Right lobe of liver (tissue), 6 donors: ENCODE measurements at places on chromosomes 7 and 10. TPM values are rescaled to one million over a fixed set of nuclear protein-coding genes. Genes with fewer than 3 reads are reported as not detected.
A peak's percentile ranks its signal among the peaks of the same experiment; 100 is the strongest.

GRCh38 chr7:83178066-83178465 is 15.4 kb upstream of the PCLO start:
- DNase-seq: no peak

- no peak for DNase-seq
Measured at GRCh38 chr7:68440866-68441265, 1157.4 kb upstream of the AUTS2 start.

DNA sequence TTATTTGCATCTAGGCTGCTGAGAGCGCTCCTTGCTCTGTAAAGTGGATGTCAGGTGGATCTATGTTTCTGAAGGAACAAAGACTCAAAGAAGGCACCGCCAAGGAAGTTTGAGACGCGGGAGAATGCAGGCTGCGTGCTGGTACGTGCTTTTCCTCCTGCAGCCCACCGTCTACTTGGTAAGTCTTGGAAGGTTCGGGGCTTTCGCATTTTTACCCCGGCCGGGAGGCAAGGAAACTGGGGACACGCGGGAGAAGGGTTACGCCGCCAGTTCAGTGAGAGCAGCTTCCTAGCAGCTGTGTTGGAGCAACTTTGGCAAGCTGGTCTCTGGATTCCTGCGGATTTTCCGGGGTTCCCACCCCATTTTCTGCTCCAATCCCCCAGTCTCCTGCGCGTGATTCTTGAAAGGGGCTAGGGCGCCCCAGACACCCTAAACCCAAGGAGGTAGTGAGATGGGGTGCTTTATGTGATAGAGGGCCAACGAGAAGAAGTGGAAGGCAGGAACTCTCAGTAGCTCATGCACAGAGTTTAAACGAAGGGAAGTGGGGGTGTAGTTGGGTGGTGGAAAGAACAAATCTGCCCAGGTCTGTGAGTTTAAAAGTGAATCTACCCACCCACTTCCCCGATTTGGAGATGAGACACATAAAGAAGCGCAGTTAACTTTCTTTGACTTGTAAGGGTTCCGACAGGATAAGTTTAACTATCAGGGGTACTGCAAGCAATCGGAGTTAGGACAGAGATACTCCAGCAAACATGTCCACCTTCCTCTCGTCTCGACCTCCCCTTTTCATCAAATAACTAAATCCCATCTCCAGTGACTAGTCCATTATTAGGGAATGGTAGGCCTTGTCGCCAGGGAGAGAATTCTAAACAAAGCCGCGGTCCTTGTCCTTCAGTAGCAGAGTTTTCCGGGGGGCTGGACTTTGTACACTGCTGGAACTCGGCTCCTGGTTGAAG is 2.5 kb downstream of the NXPH1 start:
- no peak for DNase-seq

DNA sequence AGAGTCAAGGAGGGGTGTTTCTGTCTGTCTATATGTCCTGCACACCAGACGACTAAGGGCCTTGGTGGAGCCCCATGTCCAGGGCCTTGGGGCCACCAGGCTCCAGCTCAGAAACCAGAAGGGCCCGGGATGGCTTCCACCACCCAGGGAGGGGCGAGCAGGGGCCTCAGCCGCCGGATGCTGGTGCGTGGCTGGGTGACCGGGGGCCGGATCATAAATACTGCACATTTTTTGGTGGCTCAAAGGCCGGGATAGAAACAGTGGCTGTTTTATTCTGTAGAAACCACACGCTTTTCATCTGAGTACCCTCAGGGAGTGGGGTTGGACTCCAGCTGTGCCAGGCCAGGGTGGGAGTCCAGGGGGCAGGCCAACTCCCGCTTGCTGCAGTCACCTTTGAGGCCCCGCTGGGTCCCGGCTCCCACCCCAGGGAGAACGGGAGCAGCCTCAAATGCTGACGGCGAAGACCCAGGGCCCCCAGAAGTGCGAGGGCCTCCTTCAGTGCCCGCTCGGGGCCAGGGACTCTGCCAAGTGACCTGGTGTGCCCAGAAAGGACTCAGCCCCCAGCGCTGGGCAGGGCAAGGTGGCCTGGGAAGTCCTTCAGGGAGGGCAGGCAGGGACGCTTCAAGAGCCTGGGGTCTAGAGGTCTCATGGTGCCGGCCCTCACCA is 28.2 kb downstream of the PDGFA start:
- peak; percentile 49 for DNase-seq

GRCh38 chr7:122403113-122403512 is 98.6 kb upstream of the FEZF1 start:
- no peak for DNase-seq

CLDN12 gene
- total RNA-seq: 49.3 TPM

COL26A1 gene
- 3.7 TPM for total RNA-seq

GRCh38 chr10:60848126-60848525 is 69.8 kb downstream of the CDK1 start:
- DNase-seq: no peak

DNA sequence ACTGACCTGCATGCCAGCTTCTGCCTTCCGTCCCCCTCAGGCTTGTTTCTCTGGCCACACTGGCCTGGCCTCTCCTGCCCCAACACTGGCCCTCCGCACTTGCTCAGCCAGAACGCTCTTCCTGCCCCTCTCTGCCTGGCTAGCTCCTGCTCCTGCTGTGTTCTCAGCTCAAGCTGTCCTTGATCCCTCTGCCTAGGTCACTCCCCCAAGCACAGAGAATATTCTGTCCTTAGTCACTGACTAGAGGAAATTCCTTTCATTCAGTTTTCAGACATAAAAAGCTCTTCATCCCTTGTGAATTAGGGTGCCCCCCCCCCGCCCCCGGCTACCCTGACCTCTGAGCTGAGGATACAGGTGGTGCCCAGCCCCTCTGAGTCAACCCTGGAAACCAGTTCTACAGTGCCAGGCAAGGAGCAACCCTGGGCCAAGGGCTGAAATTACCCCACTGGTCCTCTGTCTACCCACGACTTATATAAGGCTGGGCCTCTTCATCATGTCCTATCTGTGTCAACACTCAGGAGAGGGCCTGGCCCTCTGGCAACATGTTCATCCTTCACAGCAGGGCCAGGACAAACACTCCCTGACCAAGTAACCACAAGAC is 6.6 kb upstream of the SGPL1 start:
- no peak for DNase-seq

GNGT1 gene
- not detected for total RNA-seq

- no peak for DNase-seq
Measured at GRCh38 chr10:106582291-106582690, 582.2 kb downstream of the SORCS1 start.

KIF11 gene
- total RNA-seq: 1.4 TPM

NFE2L3 gene
- 0.13 TPM for total RNA-seq

DNA sequence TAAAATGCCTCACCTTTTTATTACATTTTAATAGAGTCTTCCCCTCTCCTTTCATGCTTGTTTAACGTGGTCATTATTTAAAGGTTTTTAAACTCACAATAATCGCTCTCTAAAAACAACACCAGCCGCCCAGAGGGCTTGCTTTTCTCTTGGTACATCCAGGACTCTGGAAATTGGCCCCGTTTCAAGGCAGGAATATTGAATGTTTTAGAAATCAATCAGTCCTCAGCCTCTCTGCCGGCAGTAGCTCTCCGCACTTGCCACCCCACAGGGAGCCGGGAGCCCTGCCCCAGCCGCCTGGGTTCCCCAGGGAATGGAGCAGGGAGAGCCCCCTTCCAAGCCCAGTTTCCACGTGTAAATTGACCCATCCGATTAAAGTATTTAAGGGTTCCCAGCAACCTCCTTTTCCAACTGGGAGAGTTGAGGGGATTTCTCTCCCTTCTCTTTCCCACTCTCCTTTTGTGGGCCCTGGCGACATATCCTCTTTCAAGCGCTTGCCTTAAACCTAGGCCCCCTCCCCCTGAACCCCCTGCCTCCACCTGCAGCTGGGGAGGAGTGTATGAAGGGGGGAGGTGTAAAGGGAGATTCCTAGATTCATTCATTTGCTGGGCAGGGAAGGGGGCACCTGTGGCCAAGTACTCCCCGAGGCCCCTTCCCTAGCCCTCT is 1.9 kb downstream of the FGF8 start:
- DNase-seq: no peak

DNA sequence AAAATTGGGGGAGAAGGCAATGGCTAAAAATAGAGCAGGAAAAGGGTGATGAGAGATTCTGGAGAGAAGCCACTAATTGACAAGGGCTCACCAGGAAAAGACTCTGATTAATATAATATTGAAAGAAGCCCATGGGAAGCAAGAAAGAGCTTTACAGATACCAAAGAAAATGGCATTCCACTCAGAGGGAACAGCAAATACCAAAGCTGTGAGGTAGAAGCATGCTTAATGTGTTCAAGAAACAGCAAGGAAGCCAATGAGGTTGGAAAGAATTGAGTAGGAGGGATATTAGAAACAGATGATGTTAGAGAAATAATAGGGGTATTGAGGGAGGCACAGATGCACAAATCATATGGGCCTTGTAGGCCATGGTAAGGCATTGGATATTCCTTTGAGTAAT is 130.1 kb downstream of the MYO3A start:
- no peak for DNase-seq

CAMK2B gene
- total RNA-seq: 2.9 TPM

GRCh38 chr7:143362131-143363015 is at the start of gene FAM131B:
Gene FAM131B (minus strand): TSS chr7:143362713. CDS start chr7:143362603, 110 bp downstream.
- DNase-seq: no peak

GRCh38 chr7:42217548-42217947 is 19.5 kb downstream of the GLI3 start:
- DNase-seq: no peak

DNA sequence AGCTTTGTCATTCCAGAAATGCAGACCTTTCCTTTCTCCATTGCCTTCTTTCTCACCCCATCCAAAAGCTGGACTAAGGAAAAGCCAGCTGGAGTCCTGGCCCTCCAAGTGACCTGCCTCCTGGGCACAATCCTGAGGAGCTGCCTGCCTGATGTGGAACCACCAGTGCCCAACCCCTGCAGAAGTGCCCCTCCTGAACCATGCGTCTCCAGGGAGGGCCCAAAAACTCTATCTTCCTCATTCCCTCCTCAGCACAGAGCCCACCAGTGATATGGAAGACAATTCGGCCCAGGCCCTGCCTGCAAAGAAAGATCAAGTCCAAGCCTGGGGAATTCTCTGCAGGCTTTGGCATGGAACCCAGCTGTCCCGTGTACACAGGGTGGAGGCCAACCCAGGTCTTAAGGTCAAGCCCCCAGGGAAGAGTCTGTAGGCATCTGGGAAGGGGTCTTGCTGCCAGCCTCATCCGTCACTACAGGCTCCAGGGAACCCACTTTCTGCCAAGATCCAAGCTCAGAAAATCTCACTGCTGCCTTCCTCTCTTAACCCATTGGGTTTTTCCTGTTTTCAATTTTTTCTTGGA is 3.5 kb upstream of the GRID1 start:
- DNase-seq: no peak

DNA sequence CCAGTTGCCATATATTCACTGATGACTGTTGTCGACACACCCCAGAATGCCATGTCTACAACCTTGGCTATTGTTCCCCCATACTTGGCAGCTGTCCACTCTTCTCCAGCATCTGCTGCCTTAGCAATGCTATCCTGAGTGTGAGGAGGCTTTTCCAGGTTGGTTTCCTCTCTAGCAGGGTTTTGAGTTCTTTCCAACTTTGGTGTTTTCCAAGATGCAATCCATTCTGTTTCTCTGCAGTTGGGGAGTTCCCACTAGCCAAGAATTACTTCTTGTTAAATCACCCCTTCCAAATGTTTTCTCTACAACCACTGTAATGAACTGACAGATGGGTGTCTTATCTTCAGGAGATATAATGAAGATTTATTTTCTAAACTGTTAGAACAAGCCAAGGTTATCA is 617.4 kb downstream of the CCSER2 start:
- DNase-seq: no peak

DNA sequence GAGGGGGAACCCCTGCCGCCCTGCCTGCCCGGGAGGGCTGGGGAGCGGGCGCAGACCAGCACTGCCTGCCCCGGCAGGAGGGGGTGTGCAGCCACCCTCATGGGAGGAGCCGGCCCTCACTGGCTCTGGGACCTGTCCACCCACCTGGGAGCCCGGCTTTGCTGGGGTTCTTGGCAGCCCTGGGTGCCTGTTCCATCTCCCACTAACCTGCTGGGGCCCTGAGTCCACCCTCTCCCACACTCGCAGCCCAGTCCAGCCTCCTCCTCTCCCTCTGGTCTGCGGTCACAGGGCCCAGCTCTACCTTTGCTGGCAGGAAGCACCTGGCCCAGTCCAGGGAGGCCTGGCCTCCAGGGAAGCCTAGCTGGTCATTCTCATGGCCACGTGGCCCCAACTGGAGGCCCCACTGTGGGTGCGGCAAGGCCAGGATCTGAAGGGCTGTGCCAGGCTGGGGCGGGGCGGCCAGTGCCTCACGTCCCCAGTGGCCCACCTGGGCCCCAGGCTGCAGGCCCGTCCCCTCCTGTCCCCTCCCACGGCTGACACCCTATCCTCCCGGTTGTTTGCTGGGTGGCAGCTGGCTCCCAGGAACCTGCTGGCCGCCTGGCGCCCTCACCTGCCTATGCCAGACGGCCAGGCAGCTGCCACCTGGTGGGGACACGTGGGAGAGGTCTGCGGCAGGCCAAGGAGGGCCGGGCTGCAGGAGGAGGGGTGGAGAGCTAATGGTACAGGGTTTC is at the start of gene TMEM184A:
TMEM184A (minus strand) TSS at position 393 of the 731 bp plus-strand sequence. CDS start 721 bp downstream, outside the sequence.
- DNase-seq: peak; percentile 98

DNA sequence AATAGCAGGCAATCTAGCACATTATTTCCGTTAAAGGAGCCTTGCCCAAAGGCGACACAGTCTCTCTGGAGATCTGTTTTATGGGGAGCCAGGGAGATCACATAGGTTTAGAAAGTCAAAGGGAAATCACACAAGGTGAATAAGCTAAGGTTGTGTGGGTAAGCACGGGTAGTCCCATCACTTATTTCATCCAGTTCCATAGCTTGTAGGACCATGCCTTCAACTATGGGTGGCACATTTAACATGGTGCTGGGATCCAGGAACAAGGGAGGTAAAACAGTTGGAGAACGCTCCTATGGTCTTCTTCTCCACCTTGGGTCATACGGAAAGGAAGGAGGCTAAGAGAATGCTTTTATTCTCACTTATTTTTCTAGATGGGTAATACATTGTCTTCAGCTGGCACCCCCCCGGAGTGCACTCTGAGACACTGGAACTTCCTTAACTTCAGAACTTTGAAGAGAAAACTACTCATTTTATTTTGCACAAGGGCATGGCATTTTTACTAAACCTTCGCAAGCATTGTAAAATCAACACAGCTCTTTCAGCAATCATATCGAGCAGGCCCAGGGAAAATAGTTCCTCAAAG is 435.4 kb downstream of the KIF20B start:
- DNase-seq: no peak

GRCh38 chr10:106971411-106971831 is 193.1 kb downstream of the SORCS1 start:
- DNase-seq: peak; percentile 78

- no peak for DNase-seq
Measured at GRCh38 chr7:149238051-149238450, 1.4 kb upstream of the ZNF212 start.
